ENCODE measurements at places on chromosomes 16 and 17.

- no peaks in the 10 kb centered on the region for H3K27me3 ChIP-seq
- H3K4me1 ChIP-seq, result no peaks in the 10 kb centered on the region
- H3K4me3 ChIP-seq, result no peak overlapping the region
- no peak for DNase-seq
- H3K27ac ChIP-seq, result no peak overlapping the region
These were observed 287.3 kb upstream of the AXIN2 start for GRCh38 chr17:65848751-65849150.

DNA sequence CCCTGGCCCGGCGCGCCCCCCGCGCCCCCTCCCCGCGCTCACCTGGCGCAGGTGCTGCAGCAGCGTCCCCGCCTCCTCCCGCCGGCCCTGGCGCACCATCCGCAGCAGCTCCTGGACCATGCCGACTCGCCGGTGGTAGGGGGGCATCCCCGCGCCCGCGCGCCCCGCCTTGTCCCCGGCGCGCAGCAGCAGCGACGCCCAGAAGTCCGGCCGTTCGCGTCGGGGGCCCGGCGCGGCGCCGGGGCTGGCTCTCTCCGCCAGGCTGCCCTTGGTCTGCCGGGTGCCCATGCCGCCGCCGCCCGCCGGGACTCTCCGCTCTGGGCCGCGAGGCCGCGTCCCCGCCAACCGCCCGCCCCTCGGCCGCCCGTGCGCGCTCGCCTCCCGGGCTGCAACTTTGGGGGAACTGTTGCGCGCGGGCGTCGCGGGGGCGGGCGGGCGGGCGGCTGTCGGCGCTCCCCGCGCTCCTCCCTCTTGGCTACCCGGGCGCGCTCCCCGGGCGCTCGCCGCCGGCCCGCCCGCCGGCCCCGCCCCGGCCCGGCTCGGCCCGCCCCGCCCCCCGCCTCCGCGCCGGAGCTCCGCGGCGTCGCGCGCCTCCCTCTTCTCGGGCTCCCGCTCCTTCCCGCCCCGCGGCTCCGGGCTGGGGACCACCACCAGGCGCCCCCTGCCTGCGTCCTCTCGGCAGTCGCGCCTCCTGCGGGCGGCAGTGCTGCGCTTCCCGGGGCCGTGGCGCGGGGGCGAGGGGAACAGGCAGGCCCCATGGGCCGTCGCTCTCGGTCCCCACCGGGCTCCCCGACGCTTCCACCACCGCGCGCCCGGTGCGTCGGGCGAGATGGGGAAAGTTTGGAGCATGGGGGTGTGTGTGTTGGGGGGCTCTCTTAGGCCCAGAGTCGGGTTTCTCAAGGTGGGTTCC lies at the start of gene LRRC75A:
LRRC75A (minus strand) TSS at position 491 of the 910 bp plus-strand sequence; CDS start at position 288, 203 bp downstream.
- H3K27me3 ChIP-seq, result peaks cover 28% of the 10 kb centered on the region
- no peak within 1 kb of the TSS for H3K27ac ChIP-seq
- H3K4me1 ChIP-seq, result 0 out of 2 replicates have a peak, but pooled peaks cover under 1% of the 10 kb centered on the region

DNA sequence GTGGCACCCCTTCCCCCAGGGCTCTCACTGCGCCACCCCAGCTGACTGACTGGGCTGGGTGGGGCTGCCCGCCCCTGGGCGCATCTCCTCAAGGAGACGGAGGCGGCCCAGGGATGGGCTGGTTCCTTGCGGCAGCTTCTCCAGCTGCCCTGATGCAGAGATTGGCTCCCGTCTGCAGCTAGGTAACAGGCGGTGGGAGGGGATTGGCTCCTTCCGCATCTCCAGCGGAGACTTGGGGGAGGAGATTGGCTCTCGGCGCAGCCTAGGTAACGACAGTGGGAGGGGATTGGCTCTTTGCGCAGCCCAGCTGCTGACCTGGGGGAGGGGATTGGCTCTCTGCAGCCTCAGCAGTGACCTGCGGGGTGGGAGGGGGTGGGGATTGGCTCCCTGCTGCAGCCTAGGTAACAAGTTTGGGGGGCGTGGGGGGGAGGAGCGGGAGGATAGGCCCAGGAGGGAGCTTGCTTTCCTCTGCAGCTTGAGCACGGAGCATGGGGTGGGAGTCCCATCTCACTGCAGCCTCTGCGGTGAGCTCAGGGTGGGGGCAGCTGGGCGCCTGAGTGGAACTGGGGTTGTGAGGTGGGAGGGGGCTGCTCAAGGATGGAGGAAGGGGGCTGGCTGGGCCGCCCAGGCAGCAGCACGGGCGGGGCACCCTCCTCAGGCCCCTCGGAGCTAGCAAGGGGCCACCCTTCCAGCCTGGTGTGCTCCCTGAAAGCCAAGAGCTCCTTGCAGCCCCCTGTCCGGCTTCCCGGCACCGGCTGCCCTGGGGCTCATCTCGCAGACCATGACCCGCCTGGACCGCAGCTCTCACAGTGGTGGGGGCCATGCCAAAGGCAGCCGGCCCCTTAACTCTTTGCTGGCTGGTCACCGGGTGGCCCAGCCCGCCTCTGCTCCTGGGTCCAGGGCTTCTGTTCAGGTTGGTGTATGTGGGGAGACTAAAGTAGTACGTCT lies 6.4 kb downstream of the NFE2L1 start:
- H3K4me3 ChIP-seq, result peak overlapping the region; percentile 70
- H3K27me3 ChIP-seq, result peaks cover 8% of the 10 kb centered on the region
- H3K36me3 ChIP-seq, result peaks cover 49% of the 10 kb centered on the region
- peaks cover 72% of the 10 kb centered on the region for H3K4me1 ChIP-seq

- H3K27ac ChIP-seq, result no peak overlapping the region
- H3K36me3 ChIP-seq, result peaks cover 8% of the 10 kb centered on the region
- peaks cover 10% of the 10 kb centered on the region for H3K4me1 ChIP-seq
- no peak for DNase-seq
- no peaks in the 10 kb centered on the region for H3K27me3 ChIP-seq
- no peak overlapping the region for H3K4me3 ChIP-seq
These were observed 588 bp downstream of the METTL16 start for GRCh38 chr17:2511138-2511461.

GRCh38 chr16:88599825-88600538 lies 29.8 kb downstream of the ZC3H18 start:
- H3K27ac ChIP-seq, result no peak overlapping the region
- H3K36me3 ChIP-seq, result peaks cover 34% of the 10 kb centered on the region
- H3K4me3 ChIP-seq, result no peak overlapping the region
- H3K27me3 ChIP-seq, result peaks cover 1% of the 10 kb centered on the region

DNA sequence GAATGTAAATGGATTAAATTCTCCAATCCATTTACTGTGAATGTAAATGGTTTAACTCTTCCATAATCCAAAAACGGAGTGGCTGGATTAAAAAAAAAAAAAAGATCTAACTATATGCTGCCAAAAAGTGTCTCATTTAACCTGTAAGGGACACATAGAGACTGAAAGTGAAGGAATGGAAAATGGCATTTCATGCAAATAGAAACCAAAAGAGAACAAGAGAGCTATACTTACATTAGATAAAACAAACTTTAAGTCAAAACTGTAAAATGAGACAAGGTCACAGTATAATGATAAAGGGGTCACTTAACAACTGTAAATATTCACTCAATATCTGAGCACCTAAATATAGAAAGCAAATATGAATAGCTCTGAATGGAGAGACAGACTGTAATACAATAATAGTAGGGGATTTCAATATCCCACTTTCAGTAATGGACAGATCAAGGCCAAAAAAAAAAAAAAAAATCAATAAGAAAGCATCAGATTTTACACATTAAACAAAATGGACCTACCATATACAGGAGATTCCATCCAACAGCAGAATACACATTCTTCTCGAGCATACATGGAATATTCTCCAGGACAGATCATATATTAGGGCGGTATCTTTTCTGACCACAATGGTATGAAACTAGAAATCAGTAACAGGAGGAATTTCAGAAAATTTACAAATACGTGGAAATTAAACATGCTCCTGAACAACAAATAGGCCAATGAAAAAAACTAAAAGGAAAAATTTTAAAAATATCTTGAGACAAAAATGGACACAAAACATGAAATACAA lies 36.4 kb downstream of the CDR2 start:
- DNase-seq, result no peak
- H3K27me3 ChIP-seq, result peaks cover 6% of the 10 kb centered on the region
- no peak overlapping the region for H3K4me3 ChIP-seq
- 0 out of 2 replicates have a peak, but pooled peaks cover 14% of the 10 kb centered on the region for H3K4me1 ChIP-seq

DNA sequence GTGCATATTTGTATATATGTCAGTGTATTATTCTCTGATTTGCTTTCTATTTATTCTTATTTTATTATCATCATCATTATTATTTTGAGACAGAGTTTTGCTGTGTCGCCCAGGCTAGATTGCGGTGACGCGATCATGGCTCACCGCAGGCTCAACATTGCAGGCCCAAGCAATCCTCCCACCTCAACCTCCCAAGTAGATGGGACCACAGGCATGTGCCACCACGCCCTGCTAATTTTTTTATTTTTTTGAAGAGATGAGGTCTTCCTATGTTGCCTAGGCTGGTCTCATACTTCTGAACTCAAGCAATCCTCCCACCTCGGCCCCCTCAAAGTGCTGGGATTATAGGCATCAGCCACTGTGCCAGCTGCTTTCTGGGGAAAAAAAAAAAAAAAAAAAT lies 8.4 kb upstream of the ARHGAP17 start:
- peaks cover 4% of the 10 kb centered on the region for H3K27me3 ChIP-seq
- no peak overlapping the region for H3K4me3 ChIP-seq
- DNase-seq, result no peak
- no peaks in the 10 kb centered on the region for H3K36me3 ChIP-seq
- no peak overlapping the region for H3K27ac ChIP-seq

- no peaks in the 10 kb centered on the region for H3K4me1 ChIP-seq
- no peak for DNase-seq
- no peak overlapping the region for H3K27ac ChIP-seq
- no peak overlapping the region for H3K4me3 ChIP-seq
- H3K36me3 ChIP-seq, result no peaks in the 10 kb centered on the region
These were observed 40.9 kb upstream of the RBFOX3 start for GRCh38 chr17:79651761-79652160.

GRCh38 chr17:55845385-55845784 lies 94.5 kb downstream of the PCTP start:
- H3K36me3 ChIP-seq, result no peaks in the 10 kb centered on the region
- peaks cover 9% of the 10 kb centered on the region for H3K4me1 ChIP-seq
- H3K4me3 ChIP-seq, result no peak overlapping the region

DNA sequence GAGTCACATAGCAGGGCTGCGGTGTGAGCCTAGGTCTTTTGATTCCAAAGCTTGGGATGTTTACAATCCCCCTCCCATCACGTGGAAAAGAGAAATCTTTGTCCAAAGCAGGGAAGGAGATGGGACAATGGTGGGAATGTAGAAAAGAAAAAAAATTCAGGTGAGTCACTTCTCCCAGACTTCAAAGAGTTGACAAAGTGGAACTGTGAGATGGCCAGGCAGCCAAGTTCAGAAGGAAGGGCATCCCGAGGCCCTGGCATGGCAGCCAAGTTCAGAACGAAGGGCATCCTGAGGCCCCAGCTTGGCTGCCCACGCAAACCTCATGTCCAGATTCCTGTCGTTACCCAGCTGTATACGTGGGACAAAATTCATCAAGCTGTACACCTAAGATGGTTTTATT lies 47.5 kb downstream of the FOXL1 start:
- peaks cover 37% of the 10 kb centered on the region for H3K4me1 ChIP-seq
- peaks cover 7% of the 10 kb centered on the region for H3K36me3 ChIP-seq
- no peak overlapping the region for H3K27ac ChIP-seq
- peaks cover 4% of the 10 kb centered on the region for H3K27me3 ChIP-seq
- no peak for DNase-seq

- peak overlapping the region; percentile 31 for H3K4me3 ChIP-seq
- peaks cover 58% of the 10 kb centered on the region for H3K4me1 ChIP-seq
- peaks cover 13% of the 10 kb centered on the region for H3K36me3 ChIP-seq
- DNase-seq, result no peak
These were observed 241.4 kb upstream of the DYNLRB2 start for GRCh38 chr16:80299416-80299815.

DNA sequence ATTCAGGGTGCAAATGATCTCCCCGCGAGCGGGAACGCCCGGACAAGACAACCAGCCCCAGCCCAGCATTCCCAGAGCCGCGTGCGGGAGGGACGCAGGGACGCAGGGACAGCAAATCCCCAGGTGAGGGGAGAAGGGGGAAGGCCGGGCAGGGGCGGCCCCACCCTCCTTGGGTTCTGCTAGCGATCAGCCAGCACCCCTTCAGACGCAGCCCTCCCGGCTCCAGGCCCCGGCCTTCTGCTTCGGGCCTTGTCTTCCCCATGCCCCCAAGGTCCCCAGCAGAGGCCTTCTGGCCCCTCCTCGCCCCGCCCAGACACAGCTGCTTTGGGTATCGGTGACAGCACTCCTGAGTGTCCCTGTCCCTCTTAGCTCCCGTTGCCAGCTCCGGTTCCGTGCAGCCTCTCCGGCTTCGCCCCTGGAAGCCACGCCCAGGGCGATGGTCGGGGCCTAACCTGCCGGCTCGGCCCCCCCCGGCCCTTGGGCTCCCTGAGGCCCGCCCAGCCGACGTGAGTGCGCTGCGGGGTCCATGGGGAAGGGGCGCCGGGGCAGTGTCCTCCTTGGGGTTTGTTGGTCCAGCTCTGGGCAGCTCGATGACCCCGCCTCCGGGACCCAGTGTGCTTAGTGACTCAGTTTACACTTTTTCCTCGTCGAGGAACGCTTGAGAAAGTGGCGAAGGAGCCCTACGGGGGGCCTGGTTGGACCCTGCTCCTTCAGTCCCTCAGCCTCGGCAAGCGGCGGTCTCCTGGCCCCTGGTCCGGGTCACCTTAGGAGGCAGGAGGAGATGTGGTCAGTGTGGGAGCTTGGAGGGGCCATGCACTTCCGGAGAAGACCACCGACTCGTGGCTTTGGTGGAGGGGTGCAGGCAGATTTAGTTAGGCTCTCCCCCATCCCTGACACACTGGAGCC lies 50.5 kb upstream of the AMZ2 start:
- H3K27ac ChIP-seq, result no peak overlapping the region
- H3K27me3 ChIP-seq, result peaks cover 40% of the 10 kb centered on the region
- DNase-seq, result no peak
- H3K4me1 ChIP-seq, result peaks cover 10% of the 10 kb centered on the region

GRCh38 chr17:50559674-50560184 lies 786 bp upstream of the CACNA1G start:
- no peaks in the 10 kb centered on the region for H3K36me3 ChIP-seq
- peaks cover 18% of the 10 kb centered on the region for H3K4me1 ChIP-seq
- peaks cover 30% of the 10 kb centered on the region for H3K27me3 ChIP-seq
- peak overlapping the region; percentile 76 for H3K4me3 ChIP-seq
- H3K27ac ChIP-seq, result no peak overlapping the region

DNA sequence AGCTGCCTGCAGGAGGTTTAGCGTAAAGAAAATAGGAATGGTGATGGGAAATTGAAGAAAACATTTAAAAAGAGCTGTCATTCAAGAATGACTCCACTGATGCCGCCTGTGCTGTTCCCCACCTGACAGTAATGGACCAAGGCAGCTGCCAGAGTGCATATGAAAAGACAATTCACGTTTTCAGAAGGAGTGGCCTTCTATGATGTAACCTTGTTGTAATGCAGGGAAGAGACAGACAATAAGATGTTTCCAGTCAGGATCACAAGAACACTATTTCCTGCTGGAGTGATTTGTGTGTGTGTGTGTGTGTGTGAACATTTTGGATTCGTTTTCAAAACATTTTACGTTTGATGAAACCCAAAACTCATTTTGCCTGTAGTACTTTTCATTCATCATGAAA lies 203.7 kb downstream of the LGALS9B start:
- H3K36me3 ChIP-seq, result peaks cover 4% of the 10 kb centered on the region
- peak overlapping the region; percentile 18 for H3K4me3 ChIP-seq
- peak overlapping the region; percentile 46 for H3K27ac ChIP-seq

Data from HFFc6 (cell line).